Motor neuron (in vitro differentiated cells): ENCODE measurements at places on chromosomes 2 and 18.
A peak's percentile ranks its signal among the peaks of the same experiment; 100 is the strongest.

DNA sequence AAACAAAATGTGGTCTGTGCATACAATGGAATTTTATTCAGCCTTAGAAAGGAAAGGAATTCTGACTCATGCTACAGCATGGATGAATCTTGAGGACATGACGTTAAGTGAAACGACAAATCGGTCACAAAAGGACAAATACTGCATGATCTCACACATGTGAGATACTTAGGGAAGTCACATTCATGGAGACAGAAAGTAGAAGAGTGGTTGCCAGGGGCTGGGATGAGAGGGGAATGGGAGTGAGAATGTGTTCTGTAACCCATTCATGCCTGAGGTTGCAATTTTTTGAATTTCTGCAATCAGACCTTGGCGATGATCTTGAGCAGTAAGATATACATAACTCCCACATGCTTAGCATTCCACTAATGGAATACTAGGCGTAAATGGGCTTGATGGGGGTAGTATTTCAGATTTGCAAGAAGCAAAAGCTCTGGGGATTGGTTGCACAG lies 22.0 kb downstream of the FHL2 start:
- peak; percentile 48 for ATAC-seq

DNA sequence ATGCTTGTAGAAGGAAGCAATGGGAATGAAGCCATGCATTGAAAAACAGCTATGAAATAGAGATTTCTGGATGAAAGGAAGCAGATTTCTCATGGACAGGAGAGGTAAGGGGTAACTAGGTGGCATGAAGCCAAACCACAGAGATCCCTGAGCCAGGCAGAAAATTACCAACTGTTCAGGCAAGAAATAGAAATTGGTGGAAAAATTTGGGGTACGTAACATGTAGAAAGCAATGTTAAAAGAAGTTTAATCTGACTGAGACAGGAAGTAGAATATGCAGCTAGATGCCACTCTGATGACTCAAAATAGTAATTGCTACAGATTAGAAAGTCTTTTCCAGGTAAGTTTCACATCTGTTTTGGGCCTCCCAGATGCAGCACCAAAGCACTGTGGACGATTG lies 928.5 kb upstream of the CELF4 start:
- ATAC-seq, result no peak

GRCh38 chr2:235461763-235462414 lies 32.0 kb upstream of the AGAP1 start:
- ATAC-seq, result no peak

DNA sequence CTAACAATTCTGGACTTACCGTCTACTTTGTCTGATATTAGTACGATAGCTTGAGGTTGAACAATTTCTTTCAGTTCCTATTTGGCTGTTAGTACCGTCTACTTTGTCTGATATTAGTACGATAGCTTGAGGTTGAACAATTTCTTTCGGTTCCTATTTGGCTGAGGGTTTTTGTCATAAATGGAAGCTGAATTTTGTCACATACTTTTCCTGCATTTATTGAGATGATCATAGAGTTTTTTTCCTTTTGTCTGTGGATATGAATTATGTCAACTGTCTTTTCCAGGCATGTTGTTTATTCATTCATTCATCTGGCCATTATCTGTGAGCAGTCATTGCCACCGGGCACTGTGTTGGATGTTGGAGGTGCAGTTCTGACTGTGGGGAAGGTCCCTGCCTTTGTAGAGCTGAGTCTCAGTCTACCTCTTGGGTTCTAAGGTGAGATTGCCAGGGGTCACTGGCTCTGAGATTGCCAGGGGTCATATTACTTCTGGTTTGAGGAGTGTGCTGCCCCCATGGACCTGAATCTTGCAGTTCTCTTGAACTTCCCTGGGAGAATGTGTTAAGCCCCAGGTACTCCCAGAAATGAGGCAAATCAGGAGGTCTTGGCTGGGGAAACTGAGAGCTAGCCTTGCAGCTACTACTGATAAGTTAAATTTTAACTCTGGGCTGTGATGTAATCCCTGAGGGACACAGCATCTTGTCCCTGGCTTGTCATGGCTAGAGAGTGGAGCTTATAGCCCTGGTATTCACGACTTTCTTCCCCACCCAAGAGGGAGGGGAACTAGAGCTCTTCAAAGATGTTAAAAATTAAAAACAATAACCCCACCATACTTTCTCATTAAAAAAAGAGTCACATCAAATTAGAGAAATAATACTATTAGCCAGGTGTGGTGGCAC lies 89.1 kb upstream of the MBOAT2 start:
- ATAC-seq, result no peak

DNA sequence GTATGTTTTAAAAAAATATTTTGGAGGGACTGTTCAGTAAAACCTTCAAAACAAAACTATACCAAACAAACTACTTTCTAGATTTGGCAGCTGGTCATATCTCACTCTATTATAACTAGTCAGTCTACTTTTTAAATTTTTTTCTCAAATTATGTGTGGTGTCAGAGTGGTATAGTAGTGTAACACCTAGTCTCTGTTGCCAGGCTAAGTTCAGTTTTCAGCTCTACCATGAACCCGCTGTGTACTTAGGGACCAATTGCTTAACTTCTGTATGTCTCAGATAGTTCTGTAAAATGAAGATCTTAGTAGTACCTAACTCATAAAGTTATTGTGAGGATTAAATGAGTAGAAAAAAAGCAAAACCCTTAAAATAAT lies 54.3 kb downstream of the GPD2 start:
- ATAC-seq, result no peak

- ATAC-seq, result no peak
Measured at GRCh38 chr2:232957657-232958090, 55.4 kb downstream of the NGEF start.

- ATAC-seq, result no peak
Measured at GRCh38 chr18:69635482-69635881, 234.8 kb downstream of the DOK6 start.

DNA sequence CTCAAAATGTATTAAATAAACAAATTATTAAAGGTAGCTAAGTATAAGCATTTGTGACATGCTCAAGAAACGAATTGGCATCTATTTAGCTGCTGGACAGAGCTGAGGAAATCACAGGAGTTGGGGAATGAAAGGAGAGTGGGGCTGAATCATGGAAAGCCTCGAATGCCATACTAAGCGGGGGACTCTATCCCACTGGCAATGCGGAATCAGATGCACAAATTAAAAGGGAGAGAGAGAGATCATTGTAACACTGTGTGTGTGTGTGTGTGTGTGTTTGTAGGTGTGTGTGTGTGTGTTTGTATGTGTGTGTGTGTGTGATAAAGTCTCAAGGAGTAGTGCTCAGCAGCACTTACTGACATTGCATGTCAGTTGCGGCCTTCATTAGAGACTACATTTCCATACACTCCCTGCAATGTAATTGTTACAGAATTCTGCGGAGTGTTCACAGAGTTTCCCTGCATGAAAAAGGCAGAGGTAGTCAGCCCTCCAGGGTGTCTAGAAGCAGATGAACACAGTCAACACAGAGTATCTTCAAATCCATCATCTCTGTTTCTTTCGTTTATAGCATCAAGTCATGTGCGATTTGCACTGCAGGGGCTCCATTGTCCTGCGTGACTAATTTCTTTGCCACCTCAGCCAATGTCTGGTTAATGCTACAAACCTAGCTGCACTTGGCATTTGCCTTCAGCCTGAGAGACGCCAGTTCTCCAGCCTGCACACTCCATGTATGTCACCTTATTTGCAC lies 111.7 kb upstream of the CYRIA start:
- ATAC-seq, result no peak

GRCh38 chr2:222732489-222733178 lies 61.2 kb downstream of the MOGAT1 start:
- no peak for ATAC-seq

- peak; percentile 81 for ATAC-seq
Measured at GRCh38 chr2:88671786-88672427, 19.6 kb upstream of the RPIA start.

GRCh38 chr2:210445116-210445707 lies 31.3 kb downstream of the LANCL1 start:
- ATAC-seq, result no peak

- ATAC-seq, result no peak
Measured at GRCh38 chr18:5710235-5710634, 166.4 kb upstream of the EPB41L3 start.

- ATAC-seq, result peak; percentile 5
Measured at GRCh38 chr2:159137511-159138241, 148.8 kb downstream of the WDSUB1 start.

DNA sequence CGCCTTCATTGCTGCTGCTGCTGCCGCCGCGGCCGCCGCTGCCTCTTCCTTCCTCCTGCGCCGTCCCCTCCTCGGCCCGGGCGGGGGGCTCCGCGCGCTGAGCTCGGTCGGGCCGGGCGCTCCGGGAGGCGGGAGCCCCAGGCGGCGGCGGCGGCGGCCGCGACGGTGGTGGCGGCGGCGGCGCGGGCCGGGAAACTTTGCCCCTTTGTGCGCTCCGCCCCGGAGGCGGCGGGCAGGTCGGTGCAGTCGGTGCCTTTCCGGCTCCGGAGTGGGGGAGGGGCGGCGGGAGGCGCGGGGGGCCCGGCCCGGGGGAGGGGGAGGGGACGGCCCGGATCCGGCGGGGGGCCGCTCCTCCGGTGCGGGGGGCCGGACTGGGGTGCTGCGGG lies 205 bp downstream of the TET3 start:
- ATAC-seq, result peak; percentile 36

GRCh38 chr2:71474116-71474743 lies 20.9 kb downstream of the DYSF start:
- ATAC-seq, result no peak

- no peak for ATAC-seq
Measured at GRCh38 chr2:152005607-152006006, 93.2 kb downstream of the CACNB4 start.
